ENCODE measurements at places on chromosomes 4 and X.

DNA sequence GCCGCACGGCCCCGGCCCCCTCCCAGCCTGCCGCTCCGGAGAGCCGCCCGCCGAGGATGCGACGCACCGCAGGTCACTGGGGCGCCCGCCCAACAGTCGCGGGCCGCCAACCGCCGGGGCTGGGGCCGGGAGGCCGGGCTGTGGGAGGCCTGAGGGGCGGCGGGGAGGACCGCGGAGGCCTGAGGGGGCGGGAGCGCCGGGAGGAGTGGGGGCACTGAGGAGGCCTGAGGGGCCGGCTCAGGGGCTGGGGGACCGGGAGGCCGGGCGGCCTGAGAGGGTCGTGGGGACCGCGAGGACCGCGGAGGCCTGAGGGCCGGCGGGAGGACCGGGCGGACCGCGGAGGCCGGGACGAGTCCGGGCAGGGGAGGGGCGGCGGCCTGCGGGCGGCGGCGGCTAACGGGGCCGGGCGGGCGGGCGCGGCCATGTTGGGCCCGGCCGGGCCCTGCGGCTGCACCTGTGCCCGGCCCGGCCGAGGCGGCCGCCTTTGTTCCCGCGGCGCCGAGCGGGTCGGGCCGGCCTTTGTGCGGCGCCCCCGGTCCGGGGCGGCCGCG lies 353 bp downstream of the NSD2 start:
- no peak for DNase-seq

DNA sequence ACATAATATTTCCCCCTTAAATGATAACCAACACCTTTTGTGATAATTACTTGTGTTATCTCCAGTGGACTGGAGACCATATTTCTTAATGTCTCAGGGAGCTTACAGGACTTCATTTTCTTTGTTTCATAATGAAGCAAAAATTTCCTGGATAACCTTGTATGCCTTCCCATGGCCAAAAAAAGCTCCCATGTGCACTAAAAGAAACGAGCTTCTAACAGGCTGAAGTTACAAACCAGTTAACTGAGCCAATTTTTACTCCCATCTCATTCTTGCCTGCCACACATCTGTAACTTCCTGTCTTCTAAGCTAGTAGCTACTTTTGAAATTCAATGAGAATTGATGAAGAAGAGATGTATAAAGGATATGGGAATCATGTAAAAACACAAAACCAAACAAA lies 32.8 kb downstream of the GATB start:
- DNase-seq = no peak

- no peak for DNase-seq
These were observed 92.3 kb downstream of the PSAPL1 start for GRCh38 chr4:7342223-7343080.

DNA sequence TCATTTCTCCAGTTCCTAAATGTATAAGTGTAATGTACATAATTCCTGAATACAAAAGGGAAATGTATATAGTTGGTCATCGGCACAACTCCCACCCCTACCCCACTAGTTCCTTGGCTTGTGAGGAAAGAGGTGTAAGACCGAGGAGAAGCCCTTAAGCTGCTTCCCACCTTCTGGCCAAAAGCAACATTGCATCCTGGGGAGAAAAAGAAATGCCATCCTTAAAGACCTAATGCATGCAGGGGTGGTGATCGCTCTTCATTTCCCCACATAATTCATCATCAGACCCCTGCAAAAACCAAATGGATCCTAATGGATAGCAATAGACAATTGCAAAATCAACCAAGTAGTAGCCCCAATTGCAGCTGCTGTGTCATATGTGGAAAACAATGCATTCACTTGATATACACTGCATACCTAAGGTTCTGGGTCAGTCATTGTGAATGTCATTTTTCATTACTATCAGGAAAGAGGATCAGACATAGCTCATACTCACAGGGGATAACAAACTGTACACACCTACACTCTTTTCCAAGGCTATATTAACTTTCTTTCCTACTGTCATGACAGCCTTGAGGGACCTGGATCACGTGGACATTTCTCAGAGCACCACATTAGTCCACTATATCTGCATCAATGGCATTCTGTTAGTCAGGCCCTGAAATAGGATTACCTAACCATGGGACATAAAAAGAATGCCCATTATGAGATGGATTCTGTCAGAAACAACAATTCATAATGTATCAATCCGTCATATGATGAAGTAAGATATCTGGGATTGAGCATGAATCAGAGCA lies 31.7 kb upstream of the NFXL1 start:
- no peak for DNase-seq

DNA sequence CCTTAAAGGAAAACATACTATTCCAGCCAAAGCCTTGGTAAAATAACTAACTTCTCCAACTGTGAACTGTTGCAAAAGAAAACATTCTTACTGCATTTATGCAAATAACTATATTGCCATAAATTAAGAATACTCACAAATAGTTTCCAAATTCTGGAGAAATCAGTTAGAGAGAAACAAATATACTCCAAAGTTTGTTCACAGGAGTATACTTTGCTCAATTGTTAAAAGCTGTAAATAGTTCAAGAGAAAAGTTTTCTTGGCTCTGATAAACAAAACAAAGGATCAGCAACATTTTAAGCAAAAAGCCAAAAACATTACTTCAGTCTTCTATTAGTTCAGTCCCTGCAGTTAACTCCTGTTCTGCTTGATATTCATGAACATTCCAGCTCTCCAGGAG lies 83.0 kb downstream of the EIF4E start:
- DNase-seq = no peak

- no peak for DNase-seq
These were observed 78.0 kb downstream of the DMD start for GRCh38 chrX:33133320-33133719.

GRCh38 chrX:136736690-136737089 lies 44.0 kb downstream of the ARHGEF6 start:
- DNase-seq = no peak

GRCh38 chr4:151887816-151888180 lies 127.0 kb upstream of the GATB start:
- DNase-seq = no peak

DNA sequence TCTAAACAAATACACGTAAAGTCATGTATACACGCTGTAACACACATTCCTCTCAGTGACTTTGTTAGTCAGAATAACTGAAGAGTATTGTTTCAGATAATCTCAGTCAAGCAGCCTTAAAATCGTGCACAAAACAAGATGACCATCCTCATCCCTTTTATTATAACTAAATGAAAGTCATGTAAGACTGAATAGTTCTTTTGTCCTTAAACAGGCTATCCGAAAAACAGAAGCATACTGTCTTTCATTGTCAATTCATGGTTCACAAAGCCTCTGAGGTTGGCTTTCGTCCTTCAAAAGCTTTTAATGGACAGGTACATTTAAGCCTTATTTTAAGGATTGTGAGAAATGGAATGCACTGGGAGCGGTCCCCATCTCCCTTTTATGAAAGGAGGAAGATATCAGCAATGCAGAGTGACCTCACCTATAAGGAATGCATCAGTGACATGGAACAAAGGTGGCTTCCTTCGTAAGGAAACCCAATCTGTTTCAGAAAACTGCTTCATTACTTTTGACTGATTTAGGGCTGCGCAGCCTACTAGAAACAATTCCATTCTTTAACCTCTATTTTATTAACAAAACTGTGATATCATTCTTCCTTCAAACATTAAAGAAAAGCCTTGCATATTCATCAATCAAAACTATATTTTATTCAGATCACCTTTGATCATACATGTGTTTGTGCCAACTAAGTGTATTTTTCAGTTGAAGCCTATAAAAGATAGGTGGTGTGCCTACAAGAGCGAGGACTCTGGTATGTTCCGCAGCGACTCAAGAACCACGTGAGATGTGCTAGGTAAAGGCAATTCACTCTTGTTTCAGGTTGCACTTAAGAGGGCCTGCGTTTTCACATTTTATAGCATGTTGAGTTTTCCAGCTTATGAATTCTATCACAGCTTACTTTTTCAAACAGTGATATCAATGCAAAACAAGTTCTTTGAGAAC lies 19.2 kb downstream of the SH3RF1 start:
- DNase-seq = no peak

- DNase-seq = peak; percentile 17
These were observed 7.0 kb downstream of the LRCH2 start for GRCh38 chrX:115226929-115227328.

GRCh38 chrX:133369065-133369464 lies 46.2 kb downstream of the GPC4 start:
- DNase-seq = no peak

GRCh38 chrX:132612821-132613564 lies 124.2 kb upstream of the MBNL3 start:
- DNase-seq = peak; percentile 20

DNA sequence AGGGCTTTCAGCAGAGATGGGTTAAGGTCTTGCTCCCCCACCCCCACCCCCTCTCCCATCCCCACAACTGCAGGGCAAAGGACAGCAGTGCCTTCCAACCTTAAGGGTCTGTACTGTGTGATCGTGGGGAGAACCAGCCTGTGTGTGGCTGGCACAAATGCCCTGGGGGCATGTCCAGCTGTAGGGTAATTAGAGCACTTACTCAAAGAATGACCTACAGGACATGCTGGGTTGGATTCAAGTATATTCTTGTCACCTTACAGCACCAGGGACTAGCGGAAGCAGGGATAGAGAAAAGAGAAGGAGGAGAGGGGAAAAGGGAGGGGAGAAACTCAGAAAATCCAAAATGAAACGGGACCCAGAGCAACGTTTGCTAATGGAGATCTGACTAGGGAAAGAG lies 191.3 kb upstream of the GATB start:
- DNase-seq = no peak

GRCh38 chr4:118756958-118757357 lies 71.8 kb downstream of the METTL14 start:
- DNase-seq = no peak

DNA sequence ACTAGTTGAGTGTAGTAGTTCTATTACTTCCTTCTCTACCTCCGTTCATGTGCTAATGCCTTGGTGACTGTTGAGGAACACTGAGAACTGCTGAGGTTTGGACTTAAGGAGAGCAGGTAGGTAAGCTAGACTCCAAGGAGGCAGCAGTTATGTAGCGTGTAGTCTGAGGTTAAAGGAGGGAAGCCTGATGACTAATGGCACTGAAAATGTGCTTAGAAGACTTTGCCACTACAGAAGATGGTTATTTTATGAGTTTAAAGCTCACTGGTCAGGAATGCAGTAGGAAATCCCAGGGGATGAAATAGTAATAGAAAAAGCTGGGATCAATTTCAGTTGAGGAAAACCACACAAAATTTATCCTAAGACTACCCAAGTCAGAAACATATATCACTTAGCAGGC lies 1077.3 kb downstream of the RAPGEF2 start:
- DNase-seq = peak; percentile 95

DNA sequence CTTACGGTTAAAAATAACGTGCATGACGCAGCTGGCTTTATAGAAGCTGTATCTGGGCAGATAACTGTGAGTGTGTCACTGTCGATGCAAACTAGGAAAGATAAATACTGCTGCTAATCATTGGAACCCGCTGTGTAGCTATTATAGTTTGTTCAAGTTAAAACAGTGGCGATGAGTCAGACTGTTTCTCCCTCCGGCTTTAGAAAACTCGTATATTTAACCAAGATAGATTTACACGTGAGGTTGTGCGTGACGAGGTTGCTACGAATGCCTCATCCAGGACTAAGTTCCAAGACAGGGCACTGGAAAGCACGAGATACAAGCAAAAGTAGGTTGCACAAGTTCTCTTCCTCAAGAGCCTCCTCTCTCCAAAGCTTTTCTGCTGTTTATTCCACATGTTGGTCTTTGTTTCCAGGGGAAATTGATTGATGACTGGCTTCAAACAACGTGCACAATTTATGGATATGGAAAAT lies 270.7 kb downstream of the FBXW7 start:
- peak; percentile 11 for DNase-seq

GRCh38 chr4:137514406-137515111 lies 17.7 kb downstream of the PCDH18 start:
- peak; percentile 79 for DNase-seq

DNA sequence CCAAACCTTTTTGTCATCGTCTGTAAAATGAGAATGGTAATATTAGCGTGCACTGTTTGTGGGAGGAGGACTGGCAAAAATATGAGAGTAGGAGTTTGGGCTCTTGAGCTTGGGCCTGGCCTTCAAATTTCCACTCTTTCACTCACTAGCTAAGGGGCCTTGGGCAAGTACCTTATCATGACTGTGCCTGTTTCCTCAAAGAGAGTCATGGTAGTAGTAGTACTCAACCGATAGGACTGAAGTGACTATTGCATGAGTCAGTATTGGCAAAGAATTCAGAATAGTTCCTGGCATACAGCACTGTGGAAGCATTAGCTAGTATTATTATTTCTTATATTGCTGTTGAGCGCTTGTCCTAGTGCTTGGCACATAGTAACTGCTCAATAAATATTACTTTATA lies 16.0 kb upstream of the RBM3 start:
- DNase-seq = peak; percentile 62

- DNase-seq = no peak
These were observed 7.0 kb downstream of the NPY5R start for GRCh38 chr4:163350672-163351071.

Measured in fibroblast of skin of right quadriceps (primary cell).